Dermis blood vessel endothelial cell (primary cell): ENCODE measurements at places on chromosomes 16 and 17. TPM values are rescaled to one million over a fixed set of nuclear protein-coding genes. Genes with fewer than 3 reads are reported as not detected.

GALR2 gene
- 0.19 TPM in 1 of 2 replicates, not detected in the other for total RNA-seq

HDAC5 gene
- 50.3 and 52.1 TPM in 2 replicates for total RNA-seq

SUPT6H gene
- total RNA-seq = 42.2 and 75.9 TPM in 2 replicates

PYDC1 gene
- total RNA-seq = not detected in 2 replicates

FOXF1 gene
- total RNA-seq = 0.14 and 0.17 TPM in 2 replicates

DRC3 gene
- total RNA-seq = 1.5 and 2.5 TPM in 2 replicates

CCT6B gene
- 0.28 and 1.4 TPM in 2 replicates for total RNA-seq

NACA2 gene
- not detected in 2 replicates for total RNA-seq

OTOP2 gene
- not detected in 2 replicates for total RNA-seq

HOXB5 gene
- total RNA-seq = 0.17 and 0.23 TPM in 2 replicates

NOXO1 gene
- 0.34 TPM in 1 of 2 replicates, not detected in the other for total RNA-seq

RNF151 gene
- not detected in 2 replicates for total RNA-seq

GPR142 gene
- total RNA-seq = 0.09 and 0.68 TPM in 2 replicates

GRN gene
- total RNA-seq = 543 and 963 TPM in 2 replicates

DNA sequence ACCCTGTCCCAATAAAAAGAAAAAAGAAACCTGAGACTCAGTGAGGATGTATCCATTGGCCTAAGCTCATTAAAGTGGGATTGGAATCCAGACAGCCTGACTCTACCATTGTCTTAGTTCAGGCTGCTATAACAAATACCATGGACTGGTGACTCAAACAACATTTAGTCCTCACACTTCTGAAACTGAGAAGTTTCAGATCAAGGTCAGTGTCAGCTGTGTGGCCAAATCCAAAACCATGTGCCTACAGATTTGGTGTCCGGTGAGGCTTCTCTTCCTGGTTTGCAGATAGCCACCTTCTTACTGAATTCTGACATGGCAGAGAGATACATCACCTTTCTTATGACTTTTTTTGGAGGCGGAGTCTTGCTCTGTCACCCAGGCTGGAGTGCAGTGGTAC lies 53.3 kb upstream of the KDM8 start:
- no peak for DNase-seq

GRCh38 chr16:54178478-54178976 lies 108.1 kb downstream of the IRX3 start:
- DNase-seq = no peak

- DNase-seq = peak; percentile 12
These were observed 12.4 kb downstream of the STX1B start for GRCh38 chr16:30997725-30998711.

- no peak for DNase-seq
These were observed 7.1 kb downstream of the LITAFD start for GRCh38 chr16:8888951-8889892.

DNA sequence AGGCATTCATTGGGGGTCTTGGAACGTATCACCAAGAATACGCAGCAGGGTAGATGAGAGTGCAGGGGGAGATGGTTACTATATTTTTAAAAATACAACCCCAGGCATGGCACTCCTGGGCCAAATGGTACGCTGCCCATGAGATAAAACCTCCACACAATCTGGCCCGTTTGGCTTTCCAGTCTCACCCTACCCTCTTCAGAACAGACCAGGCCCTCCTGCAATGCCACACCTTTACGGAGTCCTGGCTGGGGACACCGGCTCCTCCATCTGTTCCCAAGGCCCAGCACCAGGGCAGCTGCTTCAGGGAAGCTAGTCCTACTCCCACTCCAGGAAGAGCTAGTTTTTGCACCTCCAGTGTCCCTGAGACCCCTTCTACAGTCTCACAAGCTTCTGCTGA lies 24.4 kb downstream of the SNN start:
- no peak for DNase-seq

DNA sequence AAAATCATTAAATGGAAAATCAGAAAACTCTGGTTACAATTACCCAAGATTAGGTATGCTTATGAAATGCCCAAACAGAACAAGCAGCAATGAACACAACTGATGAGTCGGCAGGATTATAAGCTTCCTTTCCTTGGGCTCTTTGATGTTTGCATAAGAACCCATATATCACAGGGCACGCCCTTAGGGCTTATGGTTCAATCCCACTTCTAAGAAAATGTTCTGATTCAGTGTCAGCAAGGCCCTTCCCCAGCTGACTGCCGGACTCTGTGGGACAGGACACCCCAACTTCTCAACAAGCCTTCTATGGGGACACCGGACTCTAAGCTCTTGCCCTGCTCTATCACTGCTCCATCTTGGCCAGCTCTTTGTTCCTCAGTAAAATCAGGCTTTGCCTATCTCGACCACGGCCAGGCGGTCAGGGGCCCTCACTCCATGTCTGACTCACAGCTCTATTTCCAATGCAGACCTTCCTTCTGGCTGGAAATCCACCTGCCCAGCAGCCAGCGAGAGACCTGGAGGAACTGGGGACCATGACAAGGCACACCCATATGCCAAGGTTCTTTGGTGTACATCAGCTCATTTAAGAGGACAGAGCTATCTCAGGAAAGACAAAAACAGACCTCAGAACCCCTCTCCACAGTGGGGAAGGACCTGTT lies 26.8 kb downstream of the LITAFD start:
- DNase-seq = no peak

GRCh38 chr16:49458243-49458642 lies 84.6 kb downstream of the C16orf78 start:
- no peak for DNase-seq

GRCh38 chr16:56589141-56590039 lies at the start of gene MT3:
Gene MT3, plus strand, starts transcription at chr16:56589528. Its CDS starts 63 bp downstream, at chr16:56589591.
- DNase-seq = peak; percentile 48

GRCh38 chr16:31715915-31716314 lies 157.7 kb upstream of the ZNF267 start:
- DNase-seq = no peak

- no peak for DNase-seq
These were observed 1503.7 kb downstream of the CDH11 start for GRCh38 chr16:63617990-63618763.

- DNase-seq = no peak
These were observed 206.4 kb downstream of the HS3ST3A1 start for GRCh38 chr17:13395346-13395745.

DNA sequence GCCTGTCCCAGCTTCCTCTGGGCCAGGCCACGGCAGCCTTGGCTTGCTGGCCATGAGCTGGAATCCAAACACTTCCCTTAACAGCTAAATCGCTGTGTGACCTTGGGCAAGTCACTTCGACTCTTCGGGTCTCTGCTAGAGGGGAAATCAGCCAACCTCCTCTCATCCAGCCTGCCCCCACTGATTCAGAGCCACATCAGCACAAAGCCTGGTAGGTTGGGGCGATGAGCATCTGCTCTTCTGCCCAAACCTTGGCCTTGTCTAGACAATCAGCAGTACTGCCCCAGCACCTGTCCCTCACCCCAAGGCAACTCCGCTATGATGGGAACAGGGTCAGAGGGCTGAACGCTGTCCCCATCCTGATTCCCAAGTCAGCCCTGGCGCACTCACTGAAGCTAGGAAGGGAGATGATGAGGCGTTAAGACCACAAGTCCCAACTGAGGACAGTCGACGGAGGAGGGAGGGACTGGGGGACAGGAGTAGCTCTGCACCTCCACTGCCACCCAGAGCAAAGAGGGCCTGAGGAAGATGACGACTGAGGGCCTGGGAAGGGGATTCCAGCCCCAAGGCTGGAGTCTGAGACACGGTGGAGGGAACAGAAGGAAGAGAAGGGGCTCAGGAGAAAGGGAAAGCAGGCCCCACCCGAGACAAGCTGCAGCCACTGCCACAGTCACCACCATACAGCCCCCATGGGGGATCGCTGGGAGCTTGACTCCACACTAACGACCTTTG lies 1.3 kb downstream of the CLUH start:
- no peak for DNase-seq

GRCh38 chr16:12153662-12154061 lies 177.1 kb downstream of the SNX29 start:
- DNase-seq = no peak

- DNase-seq = peak; percentile 100
These were observed at the start of gene PAGR1 for GRCh38 chr16:29815793-29816693. Gene PAGR1, plus strand, starts transcription at chr16:29816152. Its CDS starts 374 bp downstream, at chr16:29816526.

DNA sequence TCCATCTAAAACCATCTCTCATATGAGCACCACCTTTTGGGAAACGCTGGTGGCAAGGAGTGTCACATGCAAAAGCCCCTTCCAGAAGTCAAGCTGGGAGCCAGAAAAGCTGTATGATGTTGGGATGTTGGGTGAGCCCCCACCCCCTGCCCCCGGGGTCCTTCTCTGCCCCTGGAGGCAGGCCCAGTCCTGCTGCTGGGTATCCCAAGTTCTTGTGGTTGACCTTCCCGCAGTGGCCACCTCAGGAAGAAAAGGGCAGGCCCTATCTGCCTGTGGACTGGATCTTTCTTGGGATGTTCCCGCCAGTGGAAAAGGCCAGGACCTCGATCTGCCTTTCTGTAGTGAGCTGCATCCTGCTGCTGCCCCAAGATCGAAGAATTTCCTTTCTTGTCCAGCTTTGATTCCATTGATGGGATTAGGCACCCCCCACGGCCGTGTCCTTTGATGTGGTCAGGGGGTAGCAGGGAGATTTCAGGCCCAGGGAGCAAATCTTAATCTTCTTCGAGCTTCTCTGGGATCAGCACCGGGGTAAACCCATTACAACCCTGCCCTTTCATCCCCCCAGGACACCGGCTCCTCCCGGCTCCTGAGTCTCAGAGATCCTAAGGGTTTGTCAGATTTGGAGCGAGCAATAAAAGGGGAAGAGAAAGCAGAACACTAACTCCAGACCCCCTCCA lies 165.6 kb downstream of the RAB11FIP4 start:
- no peak for DNase-seq

DNA sequence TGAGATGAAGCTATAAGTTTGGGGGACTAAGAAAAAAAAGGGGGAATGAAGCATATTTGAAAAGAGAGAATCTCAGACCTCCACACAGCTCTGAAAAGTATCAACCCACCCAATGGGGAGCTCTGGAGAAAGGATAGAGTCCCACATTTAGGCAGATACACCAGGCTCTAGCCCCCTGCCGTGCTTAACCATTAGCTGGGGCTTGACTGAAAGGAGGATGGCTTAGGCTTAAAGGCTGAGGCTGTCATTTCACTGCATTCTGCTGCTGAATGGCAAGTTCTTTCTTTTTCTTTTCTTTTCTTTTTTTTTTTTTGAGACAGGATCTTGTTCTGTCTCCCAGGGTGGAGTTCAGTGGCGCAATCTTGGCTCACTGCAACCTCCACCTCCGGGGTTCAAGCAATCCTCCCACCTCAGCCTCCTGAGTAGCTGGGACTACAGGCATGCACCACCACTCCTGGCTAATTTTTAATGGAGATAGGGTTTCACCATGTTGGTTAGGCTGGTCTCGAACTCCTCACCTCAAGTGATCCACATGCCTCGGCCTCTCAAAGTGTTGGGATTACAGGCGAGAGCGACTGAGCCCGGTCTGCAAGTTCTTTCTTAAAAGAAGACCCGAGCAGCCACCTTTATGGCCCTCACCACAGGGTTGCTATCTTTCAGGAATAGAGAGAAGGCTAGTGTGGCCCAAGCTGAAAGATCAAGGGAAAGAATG lies 9.0 kb upstream of the MMP2 start:
- no peak for DNase-seq

DNA sequence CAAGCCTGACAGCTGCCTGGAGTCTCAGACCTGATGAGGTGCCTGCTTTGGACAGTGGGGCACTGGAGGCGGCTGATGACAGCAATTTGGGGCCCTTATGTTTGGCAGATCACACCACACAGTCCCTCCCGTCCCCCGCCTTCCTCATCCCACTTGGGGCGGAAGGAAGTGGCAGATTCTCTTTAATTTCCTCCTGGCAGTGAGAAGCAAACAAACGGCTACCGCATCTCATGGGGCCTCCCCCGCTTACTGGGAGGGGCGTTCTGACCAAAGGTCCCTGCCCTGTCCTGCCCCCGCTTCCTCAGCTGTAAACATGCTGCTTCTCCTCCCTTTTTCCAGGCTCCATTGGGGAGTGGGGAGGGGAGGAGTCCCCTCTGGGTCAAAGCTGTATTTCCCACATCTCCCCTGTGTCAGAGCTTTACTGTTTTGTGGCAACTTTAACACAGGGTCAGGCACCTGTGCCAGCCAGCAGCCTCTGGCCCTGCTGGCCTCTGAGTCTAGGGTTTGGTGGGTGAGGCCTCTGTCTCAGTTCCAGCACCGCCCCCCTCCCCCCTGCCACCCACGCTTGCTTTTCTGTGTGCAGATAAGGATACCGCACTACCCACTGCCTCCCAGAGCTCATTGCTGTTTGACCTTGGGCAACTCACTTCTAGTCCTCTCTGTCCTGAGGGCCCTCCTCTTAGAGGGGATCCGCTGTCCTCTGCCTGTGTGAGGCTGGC lies 5.4 kb upstream of the NFATC3 start:
- peak; percentile 55 for DNase-seq

DNA sequence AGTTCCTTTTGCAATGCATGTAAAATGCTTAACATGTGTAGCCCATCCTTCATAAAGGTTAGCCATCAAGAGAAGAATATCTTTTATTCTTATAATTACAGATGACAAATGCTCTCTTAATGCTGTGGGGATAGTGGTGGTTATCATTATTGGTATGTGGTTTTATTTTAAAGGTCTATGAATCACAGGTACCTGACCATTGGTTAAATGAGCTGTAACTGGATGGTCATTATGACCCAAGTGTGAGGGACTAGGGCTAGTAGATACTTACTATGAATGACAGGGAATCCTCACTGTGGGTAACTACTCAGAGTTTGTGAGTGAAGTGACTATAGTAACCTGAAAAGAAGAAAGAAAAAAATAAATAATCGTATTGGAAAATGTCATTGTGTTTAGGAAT lies 78.8 kb downstream of the CDRT15 start:
- DNase-seq = no peak

DNA sequence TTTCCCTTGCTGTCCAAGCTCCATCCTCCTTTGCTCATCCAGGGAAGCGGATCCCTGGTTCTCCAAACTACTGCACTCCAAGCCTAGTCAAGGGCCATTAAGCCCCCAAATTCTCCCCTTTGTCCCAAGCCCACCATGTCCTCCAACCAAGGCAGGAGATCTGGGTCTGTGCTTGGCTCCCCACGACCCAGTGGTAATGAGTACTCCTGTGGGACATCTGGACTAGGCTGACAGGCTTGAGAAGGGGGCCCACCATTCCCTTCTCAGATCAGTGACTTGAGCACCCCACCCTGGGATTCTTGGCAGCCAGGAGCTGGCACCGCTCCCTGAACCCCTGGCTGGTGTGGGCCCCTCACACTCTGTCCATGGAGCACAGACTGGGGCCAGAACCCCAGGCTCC lies 17.1 kb downstream of the OSBPL7 start:
- DNase-seq = no peak

DNA sequence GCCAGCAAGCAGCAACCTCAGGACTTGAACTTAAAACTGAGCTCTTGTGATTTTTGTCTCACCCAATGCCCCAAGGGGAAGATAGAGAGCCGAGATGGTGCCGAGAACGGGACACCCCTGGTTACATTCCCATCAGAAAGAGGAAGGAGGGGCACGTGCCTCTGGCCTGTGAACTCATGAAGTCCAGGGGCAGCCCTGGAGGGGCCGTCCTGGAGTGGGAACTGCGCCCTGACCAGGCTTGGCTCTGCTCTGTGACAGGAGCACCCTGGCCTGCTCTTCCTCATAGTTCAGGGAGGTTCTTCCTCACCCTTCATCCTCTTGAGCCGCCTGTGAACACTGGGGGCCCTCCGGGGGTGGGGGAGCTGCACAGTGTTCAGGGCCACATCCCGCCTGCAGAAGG lies 130.3 kb upstream of the FOXF1 start:
- DNase-seq = no peak
